ENCODE measurements at places on chromosomes 12 and 14.

DNA sequence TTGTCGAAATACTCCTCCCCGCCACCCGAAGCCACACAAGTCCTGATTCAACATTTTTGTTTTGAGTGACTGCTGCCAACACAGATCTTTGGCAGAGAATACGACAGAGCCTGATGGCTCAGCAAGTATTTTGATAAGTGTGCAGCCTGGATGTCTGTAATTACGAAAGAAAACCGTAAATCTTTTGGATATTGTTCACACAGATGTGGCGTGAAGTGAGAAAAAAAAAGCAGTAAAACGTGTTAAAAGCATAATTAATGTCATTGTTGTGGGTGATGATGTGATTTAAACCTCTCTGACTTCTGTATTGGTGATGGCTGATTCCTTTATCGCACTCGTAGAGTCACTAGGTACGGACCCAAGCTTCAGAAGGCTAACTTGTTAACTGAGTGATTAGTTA, 98.7 kb downstream of the PHETA1 start:
- no peak for DNase-seq

GRCh38 chr12:24113701-24114100, 164.2 kb upstream of the SOX5 start:
- no peak for DNase-seq

- peak; percentile 41 for DNase-seq
Observed at GRCh38 chr12:104494793-104495158, 38.0 kb downstream of the CHST11 start.

DNA sequence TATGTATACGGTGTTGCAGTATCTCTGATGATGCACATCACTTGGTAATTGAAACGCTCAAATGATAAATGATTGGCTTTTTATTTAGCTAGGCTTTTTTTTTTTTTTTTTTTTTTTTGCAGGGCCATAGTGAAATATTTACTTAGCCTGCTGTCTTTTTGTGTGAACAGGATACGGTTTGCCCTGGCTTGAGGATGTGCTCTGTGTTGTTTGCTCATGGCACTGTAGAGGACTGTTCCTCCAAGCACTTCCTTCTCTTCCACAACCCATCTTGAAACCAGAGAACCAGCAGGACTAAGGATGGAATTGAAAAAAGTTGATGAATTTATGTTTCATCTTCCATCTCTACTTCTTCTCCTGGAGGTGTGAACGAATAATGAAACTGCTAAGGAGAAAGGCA, 15.5 kb upstream of the SSPN start:
- DNase-seq, result no peak

- DNase-seq, result no peak
Observed at GRCh38 chr14:31411218-31411727, 9.1 kb downstream of the HEATR5A start.

DNA sequence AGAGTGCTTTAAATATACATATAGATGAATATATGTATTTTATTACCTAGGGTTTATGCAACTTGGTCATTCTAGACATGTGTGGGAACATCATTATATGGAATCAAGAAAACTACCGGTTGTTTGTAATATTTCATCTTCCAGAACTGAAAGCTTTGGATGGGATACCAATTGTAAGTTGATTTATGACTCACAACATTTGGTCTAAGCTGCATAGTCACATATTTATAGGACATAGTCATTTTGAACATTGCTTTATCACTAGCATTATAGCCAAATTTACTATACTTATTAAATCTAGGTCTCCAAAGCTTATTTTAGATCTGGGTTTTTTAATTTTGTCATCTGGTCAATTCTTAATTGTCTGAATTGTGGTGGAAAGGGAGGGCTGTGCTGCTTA, 83.7 kb upstream of the PCNX4 start:
- DNase-seq, result no peak

DNA sequence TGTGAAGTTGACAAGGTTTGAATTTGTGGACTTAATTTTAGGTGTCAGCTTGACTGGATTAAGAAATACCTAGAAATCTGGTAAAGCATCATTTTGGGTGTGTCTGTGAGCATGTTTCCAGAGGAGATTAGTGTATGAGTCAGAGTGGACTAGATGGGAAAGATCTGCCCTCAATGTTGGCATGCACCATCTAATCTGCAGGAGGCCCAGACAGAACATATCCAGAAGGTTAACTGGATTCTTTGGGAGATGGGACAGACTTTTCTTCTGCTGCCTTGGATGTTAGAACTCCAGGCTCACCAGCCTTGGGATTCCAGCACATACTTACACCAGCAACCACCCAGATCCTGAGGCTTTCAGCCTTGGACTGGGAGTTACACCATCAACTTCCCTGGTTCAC, 14.1 kb downstream of the SGPP1 start:
- peak; percentile 24 for DNase-seq

DNA sequence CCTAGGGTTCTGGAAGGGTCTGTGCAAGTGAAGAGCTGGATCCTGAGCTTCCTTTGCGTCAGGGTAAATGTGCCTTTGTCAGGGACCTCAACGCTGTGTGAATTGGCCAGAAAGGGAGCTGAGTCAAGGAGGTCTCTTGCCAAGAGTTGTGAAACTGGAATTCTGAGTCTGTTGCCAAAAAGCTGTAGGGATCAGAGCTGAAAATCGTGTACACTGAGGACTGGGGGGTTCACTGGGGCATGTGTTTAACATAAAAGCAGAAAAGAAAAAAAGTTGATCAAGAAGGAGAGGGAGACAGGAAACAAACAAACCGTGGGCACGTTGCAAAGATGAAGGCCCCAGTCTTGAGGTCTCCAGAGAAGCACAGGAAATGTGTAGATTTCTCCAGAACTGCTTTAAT, 1081.5 kb downstream of the VRK1 start:
- DNase-seq, result peak; percentile 7

DNA sequence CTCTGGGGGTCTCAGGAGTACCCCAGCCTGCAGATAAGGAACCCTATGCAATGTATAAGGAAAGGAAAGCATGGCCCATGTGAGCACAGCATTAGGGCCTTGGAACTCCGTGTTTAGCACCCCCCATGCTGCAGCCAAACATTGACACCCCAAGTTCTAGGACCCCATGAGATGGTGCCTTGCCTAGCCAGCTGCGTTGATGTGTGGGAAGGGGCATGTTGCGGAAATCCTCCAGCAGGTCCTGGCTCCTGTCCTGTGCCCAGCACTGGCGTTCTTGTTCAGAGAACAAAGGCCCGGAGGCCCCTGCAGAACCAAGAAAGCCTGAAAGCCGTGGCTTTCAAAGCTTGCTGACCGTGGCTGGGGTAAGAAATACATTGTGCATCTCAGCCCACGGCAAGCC, 99.4 kb upstream of the DIO3 start:
- DNase-seq, result no peak

DNA sequence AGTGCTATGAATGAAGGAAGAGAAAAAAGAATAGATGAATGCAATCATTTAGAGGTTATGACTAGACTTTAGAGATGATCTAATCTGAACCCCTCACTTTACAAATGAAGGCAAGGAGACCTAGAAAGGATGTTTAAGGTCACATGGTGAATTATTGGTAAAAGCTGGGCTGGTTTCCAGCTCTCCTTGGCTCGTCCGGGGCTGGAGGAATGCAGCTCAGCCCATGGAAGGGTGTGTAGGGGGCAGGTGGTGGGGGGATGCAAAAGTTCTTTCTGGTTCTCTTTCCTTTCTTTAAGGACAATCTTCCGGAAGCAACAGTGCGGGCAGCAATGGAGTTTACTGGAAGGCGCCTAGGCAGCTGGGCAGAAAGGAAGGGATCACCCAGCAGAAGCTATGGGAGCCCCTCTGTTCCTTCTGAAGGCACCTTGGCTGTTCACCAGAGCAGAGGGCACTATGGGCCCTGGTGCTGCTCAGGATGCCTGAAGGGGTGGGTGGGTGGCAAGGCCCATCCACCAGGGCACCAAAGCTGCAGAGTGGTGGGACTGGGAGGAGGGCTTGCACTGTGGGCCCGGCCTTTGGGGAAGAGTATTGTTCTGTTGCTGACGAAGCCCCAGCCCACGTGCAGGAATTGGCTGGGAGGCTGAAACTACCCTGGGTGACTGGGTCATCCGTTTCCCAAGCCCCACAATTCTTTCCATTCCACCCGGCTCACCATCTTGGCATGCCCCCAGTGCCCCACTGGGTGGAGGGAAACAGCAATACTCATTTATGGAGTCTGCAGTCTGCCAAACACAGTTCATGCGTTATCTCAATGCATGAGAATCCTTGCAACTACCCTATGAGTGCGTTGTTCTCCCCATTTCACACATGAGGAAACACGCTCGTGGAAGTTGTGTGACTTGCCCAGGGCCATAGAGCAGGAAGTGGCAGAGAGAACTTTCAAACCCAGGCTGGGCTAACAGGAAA, 78.2 kb downstream of the IRF2BPL start:
- no peak for DNase-seq

DNA sequence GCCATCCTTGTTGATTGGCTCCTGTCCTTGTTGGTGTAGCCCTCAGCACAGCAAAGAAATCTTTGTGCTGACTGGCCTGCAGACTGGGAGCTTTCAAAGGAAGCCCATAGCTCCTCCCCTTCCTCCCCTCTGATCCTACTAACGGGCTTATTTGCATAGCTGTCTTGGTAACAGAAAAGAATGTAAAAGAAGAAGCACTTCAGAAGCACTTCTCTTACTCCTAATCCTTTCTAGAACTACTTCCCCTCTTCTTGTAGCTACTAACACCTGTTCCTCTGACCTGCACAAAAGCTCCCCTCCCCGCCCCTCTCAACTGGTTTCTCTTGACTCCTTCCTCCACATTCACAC, 14.3 kb upstream of the RIC8B start:
- DNase-seq, result peak; percentile 56

DNA sequence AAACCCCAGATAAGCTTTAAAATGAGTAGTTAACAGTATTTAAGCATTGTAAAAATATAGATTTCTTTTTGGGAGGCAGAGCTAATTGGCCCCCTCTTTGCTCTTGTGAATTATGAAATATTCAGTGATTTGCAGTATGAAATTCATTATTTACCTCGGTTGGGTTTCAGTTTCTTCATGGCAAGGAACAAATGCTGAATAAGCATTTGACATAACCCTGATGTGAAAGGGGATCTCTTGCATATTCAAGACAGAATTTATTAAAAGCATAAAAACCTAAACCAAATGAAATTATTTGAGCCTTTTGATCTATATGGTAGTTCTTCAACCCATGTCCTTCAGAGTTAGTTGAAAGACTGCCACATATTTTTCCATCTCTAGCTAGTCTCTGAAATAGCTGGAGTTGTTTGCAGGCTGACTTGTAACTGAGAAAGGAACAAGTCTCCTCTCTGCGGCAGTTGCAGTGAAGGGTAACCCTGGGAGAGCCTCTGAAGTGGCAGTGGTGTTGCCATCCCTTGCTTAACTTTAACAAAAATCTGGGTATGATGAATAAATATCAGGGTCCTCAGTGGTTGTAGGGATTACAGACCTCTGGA, 690 bp downstream of the AKAP6 start:
- DNase-seq, result no peak

- DNase-seq, result no peak
Observed at GRCh38 chr12:101552277-101552676, 42.5 kb upstream of the MYBPC1 start.

GRCh38 chr12:120290609-120291305, 946 bp downstream of the RNU4-2 start:
- peak; percentile 1 for DNase-seq

Measured in CD4-positive, alpha-beta T cell treated with Interleukin-2 at 100 ng/mL for 4 hours (primary cell).